ENCODE measurements at places on chromosomes 7 and 10.

DNA sequence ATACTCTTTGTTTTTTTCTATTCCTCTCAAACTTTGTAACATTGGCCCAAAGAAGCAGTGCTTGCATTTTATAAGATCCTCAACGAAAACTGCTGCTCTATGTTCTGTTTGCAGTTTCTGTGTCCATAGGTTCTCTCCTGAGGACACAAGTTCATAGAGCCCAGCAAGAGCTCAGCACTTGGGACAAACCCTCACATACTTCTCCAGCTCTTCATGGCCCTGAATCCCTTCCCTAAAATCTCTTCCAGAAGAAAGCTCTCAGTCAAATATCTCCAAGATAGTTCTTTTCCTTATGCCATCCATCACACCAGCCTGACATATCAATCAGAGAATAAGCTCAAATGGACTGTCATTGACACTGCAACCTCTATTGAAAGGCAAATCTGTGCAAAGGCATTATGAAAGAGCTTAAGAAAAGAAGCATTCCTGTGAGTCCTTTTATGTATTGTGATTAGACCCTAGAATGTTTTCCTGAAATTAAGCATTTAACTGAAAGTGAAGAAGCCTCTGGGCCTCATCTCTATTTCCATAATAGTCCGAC, 405.5 kb downstream of the ANKRD7 start:
- DNase-seq: no peak

DNA sequence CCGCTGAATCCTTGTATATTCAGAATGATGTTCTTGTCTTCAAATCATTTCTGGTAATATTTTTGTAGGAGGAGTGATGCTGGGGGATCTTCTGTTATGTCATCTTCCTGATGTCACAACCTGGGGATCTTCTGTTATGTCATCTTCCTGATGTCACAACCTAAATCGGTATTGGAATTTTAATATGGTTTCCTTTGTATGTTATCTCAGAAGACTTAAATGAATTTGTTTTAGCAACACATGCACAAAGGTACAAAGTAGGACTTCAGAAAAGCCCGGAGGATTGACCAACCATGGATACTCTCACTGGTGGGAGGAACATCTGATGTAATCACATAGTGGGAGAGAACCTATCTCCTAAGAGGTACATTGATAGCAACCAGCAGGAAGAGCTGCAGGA, 9.1 kb upstream of the AOAH start:
- no peak for DNase-seq

- no peak for DNase-seq
These were observed 500.7 kb downstream of the CCSER2 start for GRCh38 chr10:84829131-84829530.

GRCh38 chr7:36129048-36129534, 24.0 kb upstream of the EEPD1 start:
- DNase-seq: no peak

DNA sequence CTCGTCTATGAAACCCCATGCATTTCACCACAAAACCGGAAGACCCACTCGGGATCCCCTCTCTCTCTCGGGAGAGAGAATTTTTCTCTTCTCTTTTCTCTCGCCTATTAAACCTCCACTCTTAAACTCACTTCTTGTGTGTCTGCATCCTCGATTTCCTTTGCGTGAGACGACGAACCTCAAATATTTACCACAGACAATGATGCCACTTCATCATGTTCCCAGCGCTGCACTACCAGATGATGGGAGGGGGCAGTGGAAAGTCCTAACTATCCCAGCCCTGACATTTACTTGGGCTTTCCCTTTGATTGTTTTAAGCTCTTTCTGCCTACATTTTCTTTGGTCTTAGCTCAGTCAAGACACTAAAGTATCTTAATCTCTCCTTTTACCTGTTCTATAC, 906.7 kb downstream of the GRID1 start:
- DNase-seq: no peak

GRCh38 chr10:101748496-101748895, 27.4 kb downstream of the FGF8 start:
- DNase-seq: no peak

Measured in cortex of kidney (tissue), 1 donor.